ENCODE measurements at places on chromosomes 5 and 9.

GRCh38 chr5:129609710-129610109 lies 138.2 kb upstream of the MINAR2 start:
- no peak for DNase-seq

GRCh38 chr5:43396762-43397304 lies 15.4 kb downstream of the CCL28 start:
- peak; percentile 58 for DNase-seq

GRCh38 chr5:1051366-1051720 lies 42.7 kb downstream of the NKD2 start:
- DNase-seq, result no peak

DNA sequence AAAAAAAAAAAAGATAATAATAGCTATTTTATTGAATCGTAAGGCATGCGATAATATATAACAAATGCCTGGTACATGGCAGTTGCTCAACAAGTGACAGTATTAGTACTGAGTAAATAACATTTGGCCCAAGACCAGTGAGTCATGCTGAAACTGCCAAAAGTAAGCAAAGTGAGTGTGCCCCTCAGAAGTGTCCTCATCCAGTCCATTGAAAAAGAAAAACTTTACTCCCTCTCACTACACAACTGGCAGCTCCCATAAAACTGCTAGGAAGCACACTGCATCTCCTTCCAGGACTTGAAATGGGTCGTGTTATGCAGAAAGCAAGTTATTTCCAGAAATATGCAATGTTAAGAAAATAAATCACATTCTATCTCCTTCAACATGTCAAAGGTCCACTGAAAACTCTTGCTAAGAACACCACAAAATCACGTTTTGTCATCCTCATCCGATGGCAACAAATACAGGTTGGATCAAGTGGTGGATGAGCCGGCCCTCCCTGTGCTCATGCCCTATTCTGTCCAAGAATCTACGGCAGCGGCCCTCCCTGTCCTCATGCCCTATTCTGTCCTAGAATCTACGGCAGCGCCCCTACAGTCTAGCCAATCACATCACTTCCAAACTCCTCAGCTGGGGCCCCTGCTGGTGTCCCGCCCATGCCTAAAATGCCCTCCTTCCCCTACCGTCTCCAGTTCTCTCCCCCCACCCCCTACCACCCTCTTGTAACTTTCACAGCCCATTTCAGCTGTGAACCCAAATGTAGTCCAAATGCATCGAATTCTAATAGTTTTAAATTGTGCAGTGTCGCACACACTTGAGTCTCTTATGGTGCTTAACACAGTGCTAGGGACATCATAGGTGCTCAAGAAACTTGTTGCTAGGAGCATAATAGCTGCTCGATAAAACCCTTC lies 12.5 kb downstream of the PTCH1 start:
- DNase-seq, result no peak

DNA sequence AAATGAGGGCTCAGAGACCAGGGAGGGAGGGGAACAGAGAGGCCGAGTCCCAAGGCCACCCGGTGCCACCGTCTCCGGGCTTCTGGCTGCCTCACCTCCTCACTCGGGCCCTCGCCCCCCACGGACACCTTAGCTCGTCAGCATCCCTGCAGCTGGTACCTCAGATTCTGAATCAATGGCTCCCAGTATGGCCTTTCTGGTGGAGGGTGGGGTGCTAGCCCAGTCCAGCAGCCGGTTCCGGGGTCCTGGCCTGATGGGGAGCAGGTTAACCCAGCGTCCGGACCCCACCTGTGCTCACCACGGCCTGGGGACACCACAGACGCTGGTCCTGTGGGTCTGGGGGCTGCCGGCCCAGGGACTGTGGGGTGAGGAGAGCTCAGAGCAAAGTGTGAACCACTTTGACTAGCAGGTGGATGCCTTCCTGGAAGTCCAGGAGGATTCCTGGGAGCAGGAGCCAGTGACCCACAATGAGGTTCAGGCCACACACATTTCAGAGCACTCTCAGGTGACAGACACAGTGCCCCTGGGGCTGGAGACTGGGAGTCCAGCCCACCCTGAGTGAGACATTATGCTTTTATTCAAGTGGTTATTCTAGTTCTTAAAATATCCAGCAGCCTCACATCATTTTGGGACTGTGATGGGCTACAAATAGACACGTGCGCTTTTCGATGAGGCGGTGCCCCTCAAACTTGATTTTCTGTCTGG lies 53.3 kb downstream of the AHRR start:
- DNase-seq, result no peak

DNA sequence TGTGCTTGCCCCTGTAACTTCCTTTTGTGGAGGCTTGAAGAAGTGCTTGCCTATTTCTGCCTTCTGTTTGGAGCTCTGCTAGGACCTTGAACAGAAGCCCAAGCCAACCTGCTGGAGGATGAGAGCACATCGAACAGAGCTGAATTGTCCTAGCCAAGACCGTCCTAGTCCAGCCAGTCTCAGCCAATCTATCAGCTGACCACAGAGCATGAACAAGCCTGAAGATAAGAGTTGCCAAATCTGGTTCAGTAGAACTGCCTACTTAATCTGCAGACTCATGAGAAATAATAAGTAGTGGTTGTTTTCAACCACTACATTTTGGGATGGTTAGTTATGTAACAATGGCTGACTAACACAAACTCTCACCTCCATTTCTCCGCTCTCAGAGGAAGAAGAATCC lies 4.4 kb upstream of the SNX2 start:
- DNase-seq, result no peak

DNA sequence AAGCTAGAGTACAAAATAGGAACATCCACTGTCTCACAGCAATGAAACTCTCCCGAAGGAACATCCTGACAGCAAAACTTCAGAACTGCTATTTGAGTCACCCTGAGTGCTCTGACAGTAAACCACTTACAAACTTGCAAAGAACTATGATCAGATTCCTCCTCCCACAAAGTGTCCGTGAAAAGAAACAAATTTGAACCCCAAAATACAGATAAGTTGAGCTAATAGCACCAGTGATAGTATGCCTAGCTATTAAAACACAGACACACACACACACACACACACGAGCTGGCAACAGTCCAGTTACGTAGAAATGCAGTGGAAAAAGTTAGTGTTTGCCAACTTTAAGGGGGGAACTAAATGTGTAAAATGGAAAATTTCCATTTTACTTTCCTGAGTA lies 3.1 kb upstream of the GLIS3 start:
- DNase-seq, result no peak

- DNase-seq, result no peak
Observed at GRCh38 chr5:105593011-105593760, 2030.6 kb upstream of the NUDT12 start.

DNA sequence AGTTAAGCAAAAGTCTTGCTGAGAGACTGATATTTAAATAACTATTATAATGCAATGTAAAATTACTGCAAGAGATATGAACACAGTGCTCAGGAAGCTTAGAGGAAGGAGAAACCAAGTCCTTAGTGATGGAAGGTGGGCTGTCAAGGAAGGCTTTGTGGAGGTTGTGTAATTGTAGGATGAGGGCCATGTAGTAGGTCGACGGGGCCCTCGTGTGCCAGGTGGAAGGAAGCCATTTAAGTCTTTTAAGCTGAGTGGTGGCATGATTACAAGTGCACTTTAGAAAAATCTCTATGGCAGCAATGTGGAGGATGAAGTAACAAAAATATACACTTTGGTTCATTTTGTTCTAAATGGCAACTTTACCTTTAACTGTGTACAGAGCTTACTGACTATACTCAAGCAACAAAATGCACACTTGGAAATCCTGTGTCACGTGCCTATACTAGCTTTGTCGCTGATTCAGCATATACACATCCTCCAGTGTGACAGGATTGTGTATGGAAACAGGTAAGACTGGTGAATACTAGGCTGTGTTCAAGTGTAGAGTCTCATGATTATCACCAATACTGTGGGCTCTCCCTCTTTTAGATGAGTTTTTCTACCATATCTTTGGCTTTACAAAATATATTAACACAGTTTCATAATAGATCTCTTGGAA lies 78.6 kb downstream of the TMC1 start:
- no peak for DNase-seq

GRCh38 chr5:45696206-45696836 lies at the start of gene HCN1:
Gene HCN1, minus strand, starts transcription at chr5:45696380.
- no peak for DNase-seq

DNA sequence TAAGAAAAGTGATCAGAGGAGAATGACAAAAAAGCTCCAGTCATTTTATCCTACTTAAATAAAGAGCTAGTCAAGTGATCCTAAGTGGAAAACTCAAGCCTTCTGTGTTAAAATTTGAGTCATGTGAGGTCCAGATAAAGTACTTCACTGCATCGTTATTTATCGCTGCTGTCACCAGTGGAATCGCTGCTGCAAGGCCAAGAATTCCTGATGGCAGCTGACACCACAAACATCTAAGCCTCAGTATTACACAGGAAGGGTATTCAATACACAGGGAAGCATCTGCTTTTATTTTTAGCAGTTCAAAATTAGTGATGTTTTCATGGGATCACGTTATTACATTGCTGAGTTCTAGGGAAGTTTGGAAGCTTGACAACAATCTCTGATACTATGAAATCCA lies 190.3 kb downstream of the GOLPH3 start:
- no peak for DNase-seq

DNA sequence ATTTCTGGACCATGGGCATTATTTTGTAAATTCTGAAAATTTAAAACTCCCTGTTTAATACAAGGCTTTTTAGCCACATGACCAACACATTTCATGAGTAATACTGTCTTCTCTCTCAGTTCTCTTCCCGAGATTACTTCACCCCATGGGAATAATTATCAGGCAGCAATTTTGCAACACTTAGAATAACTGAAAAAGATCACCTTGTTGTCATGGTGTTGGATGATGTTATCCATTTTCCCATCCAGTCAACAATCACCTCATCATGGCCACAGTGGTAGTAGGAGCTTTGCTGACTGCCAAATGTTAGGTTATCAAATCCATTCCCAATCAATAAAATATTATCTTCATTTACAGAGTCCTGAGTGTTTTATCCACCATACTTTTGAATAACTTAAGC lies 354.9 kb upstream of the ISL1 start:
- no peak for DNase-seq

- DNase-seq, result no peak
Observed at GRCh38 chr9:135896205-135896604, 11.1 kb downstream of the CAMSAP1 start.

GRCh38 chr9:114206221-114206789 lies 51.0 kb downstream of the COL27A1 start:
- DNase-seq, result no peak

DNA sequence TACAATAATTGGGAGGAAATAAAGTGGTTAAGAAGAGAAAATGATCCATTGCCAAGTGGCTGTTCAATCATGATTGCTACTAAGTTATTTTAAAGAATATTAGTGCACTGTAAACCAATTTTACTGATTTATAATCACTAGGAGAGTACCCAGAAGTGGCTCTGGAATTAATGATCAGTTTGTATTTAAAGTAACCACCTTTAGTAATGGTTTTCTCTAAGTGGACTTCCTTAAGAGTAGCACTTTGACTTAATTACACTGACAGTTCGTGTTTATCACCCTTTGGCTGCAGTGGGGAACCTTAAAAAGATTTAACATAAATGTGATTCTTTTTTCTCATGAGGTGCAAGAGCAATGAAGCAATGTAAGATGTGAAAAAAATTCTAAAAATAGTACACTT lies 310.8 kb downstream of the CDH12 start:
- DNase-seq, result no peak

- no peak for DNase-seq
Observed at GRCh38 chr9:124128568-124129166, 117.1 kb downstream of the LHX2 start.

DNA sequence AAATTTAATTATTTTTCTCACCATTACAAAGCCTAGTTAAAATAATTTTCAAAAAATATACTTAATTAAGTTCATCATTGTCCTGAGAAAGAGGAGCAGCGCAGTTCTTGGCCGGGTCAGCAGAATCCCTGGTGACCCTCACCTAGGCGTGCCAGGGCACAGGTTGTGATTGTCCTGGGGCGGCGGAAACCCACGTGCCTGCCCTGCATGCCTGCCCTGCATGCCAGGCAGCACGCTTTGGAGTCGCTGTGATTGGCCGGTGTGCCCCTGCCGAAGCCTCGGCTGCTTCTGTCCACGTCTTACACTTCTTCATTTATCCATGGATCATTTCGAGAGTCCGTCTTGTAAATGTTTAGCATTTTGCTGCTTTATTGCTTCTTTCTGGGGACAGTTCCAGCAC lies 25.6 kb downstream of the SLC12A2 start:
- no peak for DNase-seq

GRCh38 chr5:81908771-81909170 lies 63.1 kb upstream of the ATG10 start:
- DNase-seq, result no peak

- DNase-seq, result no peak
Observed at GRCh38 chr9:112112941-112113681, 62.0 kb downstream of the SUSD1 start.

- no peak for DNase-seq
Observed at GRCh38 chr5:35741971-35742370, 114.7 kb upstream of the IL7R start.

DNA sequence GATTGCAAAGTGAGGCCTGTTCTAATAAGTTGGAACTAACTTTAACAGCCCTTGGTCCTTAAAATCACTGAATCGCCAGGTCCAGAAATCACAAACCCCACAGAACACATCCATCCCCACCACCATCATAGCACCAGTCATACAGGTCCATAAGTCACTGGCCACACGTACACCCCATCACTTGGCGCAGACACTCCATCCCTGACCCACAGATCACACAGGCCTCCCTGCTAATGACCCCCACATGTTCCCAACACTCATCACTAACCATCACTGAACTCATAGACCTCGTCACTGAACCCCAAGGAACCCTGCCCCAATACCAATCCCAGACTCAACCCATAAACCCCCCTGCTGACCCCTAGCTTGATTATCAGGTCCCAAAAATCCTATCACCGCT lies 41.2 kb upstream of the ZNF300 start:
- no peak for DNase-seq

- no peak for DNase-seq
Observed at GRCh38 chr5:107778647-107779046, 107.9 kb upstream of the EFNA5 start.

- no peak for DNase-seq
Observed at GRCh38 chr9:129649726-129650679, 8.1 kb upstream of the ASB6 start.

- DNase-seq, result no peak
Observed at GRCh38 chr9:117936185-117937130, 232.3 kb downstream of the TLR4 start.

DNA sequence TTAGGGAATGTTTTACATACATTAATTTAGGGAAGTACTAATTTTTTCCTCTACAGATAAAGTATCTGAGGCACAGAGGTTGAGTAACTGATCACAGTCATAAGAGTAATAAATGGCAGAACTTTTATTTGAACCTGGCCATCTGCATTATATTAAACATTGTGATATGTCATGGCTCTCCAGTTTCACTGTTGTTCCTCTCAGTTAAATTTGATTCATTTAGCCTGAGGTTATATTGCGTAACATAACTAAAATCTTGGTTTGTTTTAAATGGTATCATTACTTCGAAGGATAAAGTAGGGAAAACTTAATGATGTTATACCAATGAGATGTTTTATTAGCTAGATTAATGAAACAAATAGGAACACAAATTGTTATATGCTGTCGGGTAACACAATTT lies 284.4 kb downstream of the KDM4C start:
- no peak for DNase-seq

GRCh38 chr5:163161512-163161911 lies 275.9 kb upstream of the CCNG1 start:
- DNase-seq, result no peak

- DNase-seq, result no peak
Observed at GRCh38 chr5:181255836-181256578, 4.9 kb downstream of the TRIM52 start.
